Upper lobe of right lung (tissue), 1 donor: ENCODE measurements at places on chromosomes 5 and 9. TPM values are rescaled to one million over a fixed set of nuclear protein-coding genes. Genes with fewer than 3 reads are reported as not detected.
A peak's percentile ranks its signal among the peaks of the same experiment; 100 is the strongest.

Gene TAF11L8
- not detected for total RNA-seq

GRCh38 chr9:123637945-123638634 lies 282.1 kb downstream of the CRB2 start:
- DNase-seq: no peak

- no peak for DNase-seq
Measured at GRCh38 chr5:111494355-111494999, 17.9 kb downstream of the STARD4 start.

- DNase-seq: no peak
Measured at GRCh38 chr5:55445791-55446190, 89.0 kb downstream of the PLPP1 start.

GRCh38 chr9:137590123-137590468 lies 216 bp downstream of the ZMYND19 start:
- DNase-seq: no peak

Gene KIF20A
- total RNA-seq: 0.69 TPM

- DNase-seq: no peak
Measured at GRCh38 chr5:98635656-98636055, 137.8 kb upstream of the RGMB start.

DNA sequence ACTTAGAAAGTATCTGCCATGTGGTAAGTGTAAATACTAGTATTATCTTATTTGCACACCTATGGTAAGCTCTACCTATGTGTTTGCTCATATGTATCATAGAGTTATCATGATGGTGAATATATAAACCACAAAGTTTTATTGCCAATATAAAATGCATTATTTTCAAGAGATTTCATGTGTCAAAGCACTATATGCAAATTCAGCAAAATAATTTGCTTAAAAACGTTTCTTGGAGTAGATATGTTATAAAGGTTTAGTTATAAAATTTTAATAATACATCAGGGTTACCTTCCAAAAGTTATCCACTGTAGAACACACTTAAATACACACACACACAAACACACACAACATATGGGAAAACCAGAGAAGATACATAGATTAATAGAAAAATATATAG lies 1431.7 kb upstream of the C9orf72 start:
- no peak for DNase-seq

DNA sequence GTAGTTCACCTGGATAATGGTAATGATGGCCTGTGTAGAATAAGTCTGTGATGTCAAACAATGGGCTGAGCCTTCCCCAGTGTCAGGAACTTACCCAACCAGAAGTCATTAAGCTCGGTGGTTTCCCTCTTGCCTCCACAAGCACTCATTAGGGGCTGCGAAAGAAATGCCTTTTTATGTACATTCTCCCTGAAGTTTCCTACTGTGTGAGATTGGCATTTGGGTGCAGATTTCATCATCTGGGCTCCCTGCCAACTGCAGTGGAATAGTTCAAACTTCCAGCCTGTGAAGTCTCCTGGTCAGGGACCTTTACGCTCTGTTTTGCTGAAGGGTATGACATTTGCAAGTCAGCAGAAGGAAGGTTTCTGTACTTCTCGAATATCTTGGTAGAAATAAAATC lies 41.6 kb upstream of the TMEM215 start:
- DNase-seq: no peak

Gene CCNJL
- 16.6 TPM for total RNA-seq

- no peak for DNase-seq
Measured at GRCh38 chr5:107653685-107654084, 17.1 kb downstream of the EFNA5 start.

GRCh38 chr5:92911293-92911692 lies 669.7 kb downstream of the NR2F1-AS1 start:
- DNase-seq: no peak

- no peak for DNase-seq
Measured at GRCh38 chr5:32387841-32388240, 56.7 kb downstream of the ZFR start.

DNA sequence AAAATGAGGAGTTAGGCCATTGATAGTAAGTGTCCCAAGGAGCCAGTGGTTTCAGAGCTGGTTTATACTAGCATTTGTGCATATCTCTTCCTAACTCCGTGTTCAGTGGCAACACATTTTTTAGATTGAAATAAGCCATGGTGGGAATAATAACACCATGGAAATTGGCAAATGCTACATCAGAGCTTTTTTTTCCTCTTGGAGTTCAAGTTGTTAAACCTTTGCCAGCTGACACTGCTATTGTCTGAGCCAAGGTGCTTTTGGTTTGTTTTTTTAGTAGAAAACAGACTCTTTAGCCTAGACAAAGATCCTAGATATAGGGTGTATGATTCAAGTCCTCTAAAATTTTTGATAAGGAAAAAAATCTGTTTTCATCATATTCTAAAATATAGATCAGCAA lies 2.8 kb downstream of the ACO1 start:
- no peak for DNase-seq

DNA sequence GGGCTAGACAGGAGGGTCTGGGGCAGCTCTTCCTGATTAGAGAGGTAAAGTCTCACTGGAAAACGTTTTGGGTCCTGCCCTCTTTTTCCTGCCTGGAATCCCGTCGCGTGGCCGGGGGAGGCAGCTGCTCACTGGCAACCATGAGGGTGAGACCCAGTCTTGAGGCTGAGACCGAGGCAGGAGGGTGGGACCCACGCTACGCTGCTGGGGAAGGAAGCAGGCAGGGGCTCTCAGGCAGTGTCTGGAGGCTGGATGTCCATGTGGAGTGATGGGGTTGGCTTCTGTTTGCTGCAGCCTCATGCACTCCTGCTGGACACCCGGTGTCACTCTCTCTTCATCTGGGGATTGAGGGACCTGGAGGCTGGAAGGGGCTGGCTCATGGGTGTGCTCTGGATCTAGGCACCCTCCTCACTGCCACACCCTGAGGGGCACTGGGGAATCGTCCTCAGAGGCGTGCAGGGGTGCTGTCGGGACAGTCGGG lies 11.3 kb upstream of the SLC2A6 start:
- DNase-seq: peak; percentile 43

DNA sequence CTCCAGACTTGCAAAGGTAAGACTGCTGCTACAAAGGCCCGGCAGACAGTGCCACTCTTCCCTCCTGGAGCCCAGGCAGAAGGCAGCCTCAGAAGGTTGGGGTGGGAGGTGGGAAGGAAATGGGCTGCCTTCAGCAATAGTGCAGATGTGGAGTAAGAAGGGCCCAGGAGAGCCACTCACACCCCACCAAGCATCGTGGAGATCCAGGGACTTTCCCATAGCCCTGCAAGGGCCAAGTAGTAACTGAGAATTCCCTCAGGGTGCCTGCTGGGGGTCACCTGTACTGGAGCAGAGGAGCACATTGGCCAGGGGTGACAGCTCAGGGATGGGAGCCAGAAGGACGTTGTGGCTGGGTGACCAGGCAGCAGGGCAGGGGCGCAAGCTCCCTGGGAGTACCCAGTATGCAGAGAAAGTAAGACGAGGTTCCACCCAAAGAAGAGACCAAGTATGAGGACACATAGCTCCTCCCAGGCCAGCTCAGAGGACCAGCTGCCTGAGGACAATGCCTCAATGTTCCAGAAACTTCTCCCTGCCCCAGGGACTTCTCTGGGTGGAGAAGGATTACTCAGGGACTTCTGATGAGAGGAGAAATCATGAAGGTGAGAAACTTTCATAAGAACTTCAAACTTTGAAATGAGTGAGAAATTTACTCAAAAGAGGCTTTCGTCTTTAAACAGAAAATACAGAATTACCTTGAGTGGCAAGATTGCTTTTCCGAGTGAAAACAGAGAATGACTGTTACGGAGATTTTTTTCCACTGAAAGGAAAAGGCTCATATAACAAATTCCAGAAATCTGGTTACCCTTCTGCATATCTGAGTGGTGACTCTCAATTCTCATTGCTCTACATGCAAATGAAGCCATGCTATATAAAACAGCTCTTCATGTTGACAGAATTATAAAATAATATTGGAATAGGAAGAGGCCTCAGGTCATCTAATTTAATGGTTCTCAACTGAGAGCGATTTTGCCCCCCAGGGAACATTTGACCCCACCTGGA lies 87.9 kb upstream of the TRIO start:
- DNase-seq: no peak

Gene CDH9
- not detected for total RNA-seq

Gene OR4F3
- not detected for total RNA-seq

GRCh38 chr9:98219794-98220370 lies 27.4 kb upstream of the CORO2A start:
- no peak for DNase-seq

DNA sequence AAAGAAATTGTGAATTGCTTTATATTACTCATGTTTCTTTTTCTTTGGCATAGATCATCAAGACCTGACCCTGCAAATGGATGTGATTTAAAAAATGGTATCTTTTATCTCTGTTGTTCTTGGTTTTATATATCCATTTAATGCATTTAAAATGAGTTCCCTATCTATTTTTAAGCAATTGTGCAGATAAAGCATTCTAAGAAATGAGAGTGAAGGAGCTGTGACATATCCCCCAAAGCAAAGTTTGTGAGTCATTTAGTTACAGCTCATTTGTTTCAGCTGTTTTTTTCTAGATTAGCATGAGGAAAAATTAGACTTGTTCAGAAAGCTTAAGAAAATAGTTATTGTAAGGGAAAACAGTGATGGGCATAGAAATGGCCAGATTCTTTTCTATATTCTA lies 7.6 kb upstream of the ELOVL7 start:
- no peak for DNase-seq

DNA sequence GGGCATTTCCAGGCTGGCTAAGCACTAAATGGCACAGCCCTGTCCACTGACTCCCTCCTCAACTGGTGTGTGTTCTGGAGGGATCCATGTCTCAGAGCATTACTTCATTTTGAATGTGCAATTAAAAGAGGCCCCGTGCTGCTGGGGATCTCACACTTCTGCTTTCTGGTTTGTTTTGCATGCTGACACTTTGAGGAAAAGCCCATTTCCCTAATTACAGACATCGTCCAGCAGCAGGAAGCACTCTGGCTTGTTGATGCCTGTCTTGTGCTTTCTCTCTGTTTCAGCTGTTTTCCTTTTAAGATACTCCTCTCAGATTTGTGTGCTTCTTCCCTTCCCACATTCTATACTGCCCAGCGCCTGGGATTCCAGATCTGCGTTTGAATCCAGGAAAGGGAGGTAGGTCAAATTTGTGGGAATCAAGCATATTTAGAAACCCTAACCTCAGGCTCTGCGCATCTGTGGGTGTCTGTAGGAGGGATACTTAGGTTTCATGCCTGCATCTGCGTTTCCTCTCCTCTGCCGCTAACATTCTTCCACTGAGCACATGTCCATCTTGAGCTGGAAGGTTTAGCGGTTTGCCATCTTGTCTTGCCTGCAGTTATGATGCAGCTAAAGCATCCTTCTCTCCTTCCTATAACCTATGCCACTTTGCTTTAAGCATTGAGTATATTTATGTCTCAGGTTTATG lies 25.7 kb downstream of the SYK start:
- no peak for DNase-seq

- no peak for DNase-seq
Measured at GRCh38 chr9:88623698-88624097, 88.7 kb downstream of the NXNL2 start.

Gene FAM153A
- 4.3 TPM for total RNA-seq

Gene TAF1L
- not detected for total RNA-seq

GRCh38 chr9:134895908-134896833 lies 15.6 kb downstream of the FCN2 start:
- DNase-seq: peak; percentile 37

DNA sequence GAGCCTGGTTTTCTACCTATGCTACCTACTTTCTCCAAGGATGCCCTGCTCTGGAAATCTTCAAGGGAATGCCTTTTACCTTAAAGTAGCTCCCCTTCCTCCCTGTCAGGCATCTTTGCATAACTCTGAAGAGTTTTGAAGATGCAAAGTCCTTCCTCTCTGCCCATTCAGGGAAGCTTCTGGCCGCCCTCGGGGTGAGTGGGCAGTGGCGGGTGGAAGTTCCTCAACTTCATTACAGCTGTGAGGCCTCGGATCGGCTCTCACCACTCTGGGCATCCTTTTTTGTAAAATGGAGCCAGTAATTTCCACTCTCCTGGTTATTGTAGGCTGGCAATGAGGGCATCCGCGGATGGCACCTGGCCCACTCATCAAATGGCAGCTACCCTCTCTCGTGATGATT lies 31.7 kb upstream of the STXBP1 start:
- DNase-seq: peak; percentile 82
